Cardiac muscle cell (in vitro differentiated cells and primary cell): ENCODE measurements at places on chromosomes 16 and 17. TPM values are rescaled to one million over a fixed set of nuclear protein-coding genes. Genes with fewer than 3 reads are reported as not detected.
A peak's percentile ranks its signal among the peaks of the same experiment; 100 is the strongest.

Gene FBXW10B
- total RNA-seq, result 1.1 TPM in 1 of 2 replicates, not detected in the other

Gene PIK3R6
- not detected in 2 replicates for total RNA-seq

Gene GNGT2
- total RNA-seq, result not detected in 2 replicates

Gene KRTAP17-1
- total RNA-seq, result not detected in 2 replicates

Gene LHX1
- 4.1 and 5.8 TPM in 2 replicates for total RNA-seq

DNA sequence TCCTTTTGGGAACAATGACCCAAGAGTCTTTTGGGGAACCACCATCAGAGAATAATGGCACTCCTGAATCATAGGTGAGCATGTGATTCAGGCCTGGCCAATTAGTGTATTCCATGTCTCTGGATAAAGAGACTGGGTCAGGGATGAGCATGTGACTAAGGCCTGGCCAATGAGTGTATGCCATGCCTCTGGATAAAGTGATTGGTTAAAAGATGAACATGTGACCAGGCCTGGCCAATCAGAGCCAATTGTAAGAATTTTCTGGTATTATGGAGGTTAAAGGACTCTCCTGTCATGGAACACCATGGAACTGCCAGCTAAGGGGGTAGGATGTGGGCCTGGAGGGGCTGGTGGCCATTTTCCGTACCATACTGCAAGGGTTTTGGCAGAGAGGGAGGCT, 194.3 kb downstream of the C16orf78 start:
- peaks cover 3% of the 10 kb centered on the region for H3K4me1 ChIP-seq
- H3K27ac ChIP-seq, result no peak overlapping the region
- no peak for DNase-seq
- H3K27me3 ChIP-seq, result no peaks in the 10 kb centered on the region
- H3K36me3 ChIP-seq, result no peaks in the 10 kb centered on the region
- no peak overlapping the region for H3K4me3 ChIP-seq

DNA sequence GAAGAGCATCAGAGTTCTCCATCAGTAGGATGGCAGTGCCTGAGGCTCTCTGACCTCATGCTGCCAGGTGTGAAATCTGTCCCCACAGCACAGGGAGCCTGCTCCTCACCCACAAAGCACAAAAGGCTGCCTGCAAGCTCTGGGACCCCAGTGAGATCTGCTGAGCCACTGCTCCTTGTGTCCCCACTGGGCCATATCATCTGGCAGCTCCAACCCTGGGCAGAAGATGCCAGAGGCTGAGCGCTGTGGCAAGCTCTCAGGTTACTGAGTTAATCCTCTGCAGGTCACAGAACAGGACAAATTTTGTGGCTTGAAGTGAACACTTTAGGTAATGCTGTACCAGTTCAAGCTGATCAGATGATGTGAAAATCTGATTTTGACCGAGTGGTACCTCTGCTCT, 26.7 kb upstream of the ERN1 start:
- peaks cover 3% of the 10 kb centered on the region for H3K36me3 ChIP-seq
- no peaks in the 10 kb centered on the region for H3K27me3 ChIP-seq
- peaks cover 31% of the 10 kb centered on the region for H3K4me1 ChIP-seq
- H3K4me3 ChIP-seq, result no peak overlapping the region
- no peak overlapping the region for H3K27ac ChIP-seq

DNA sequence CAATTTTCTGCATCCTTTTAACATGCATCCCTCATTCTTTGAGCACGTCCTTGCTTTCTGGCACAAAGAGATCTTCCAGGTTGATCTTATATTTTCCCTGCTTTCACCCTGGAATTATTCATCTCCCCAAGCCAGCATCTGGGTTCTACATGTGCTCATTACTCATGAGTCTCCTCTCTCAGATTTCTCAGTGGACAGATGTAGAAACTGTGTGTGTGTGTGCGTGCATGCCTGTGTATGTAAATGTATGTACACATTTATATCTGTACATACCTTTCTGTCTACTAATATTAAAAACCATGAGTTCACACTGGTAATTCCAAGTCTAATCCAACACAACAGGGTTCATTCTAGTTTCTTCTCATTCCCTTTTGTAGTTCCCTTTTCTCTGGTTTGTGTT, 41.9 kb upstream of the NSRP1 start:
- H3K27ac ChIP-seq, result no peak overlapping the region
- no peak for DNase-seq
- H3K36me3 ChIP-seq, result no peaks in the 10 kb centered on the region

GRCh38 chr16:90020260-90020837, 1.1 kb upstream of the DBNDD1 start:
- no peak overlapping the region for H3K27ac ChIP-seq
- H3K4me3 ChIP-seq, result no peak overlapping the region
- H3K4me1 ChIP-seq, result peaks cover 11% of the 10 kb centered on the region
- no peaks in the 10 kb centered on the region for H3K36me3 ChIP-seq
- H3K27me3 ChIP-seq, result peaks cover 38% of the 10 kb centered on the region

- H3K27me3 ChIP-seq, result no peaks in the 10 kb centered on the region
- no peak overlapping the region for H3K27ac ChIP-seq
- H3K4me3 ChIP-seq, result no peak overlapping the region
Measured at GRCh38 chr16:86322806-86323205, 187.5 kb upstream of the FOXF1 start.

GRCh38 chr16:73142053-73142854, 94.3 kb upstream of the ZFHX3 start:
- no peaks in the 10 kb centered on the region for H3K27me3 ChIP-seq
- H3K36me3 ChIP-seq, result no peaks in the 10 kb centered on the region
- DNase-seq, result no peak
- no peaks in the 10 kb centered on the region for H3K4me1 ChIP-seq
- H3K27ac ChIP-seq, result no peak overlapping the region

DNA sequence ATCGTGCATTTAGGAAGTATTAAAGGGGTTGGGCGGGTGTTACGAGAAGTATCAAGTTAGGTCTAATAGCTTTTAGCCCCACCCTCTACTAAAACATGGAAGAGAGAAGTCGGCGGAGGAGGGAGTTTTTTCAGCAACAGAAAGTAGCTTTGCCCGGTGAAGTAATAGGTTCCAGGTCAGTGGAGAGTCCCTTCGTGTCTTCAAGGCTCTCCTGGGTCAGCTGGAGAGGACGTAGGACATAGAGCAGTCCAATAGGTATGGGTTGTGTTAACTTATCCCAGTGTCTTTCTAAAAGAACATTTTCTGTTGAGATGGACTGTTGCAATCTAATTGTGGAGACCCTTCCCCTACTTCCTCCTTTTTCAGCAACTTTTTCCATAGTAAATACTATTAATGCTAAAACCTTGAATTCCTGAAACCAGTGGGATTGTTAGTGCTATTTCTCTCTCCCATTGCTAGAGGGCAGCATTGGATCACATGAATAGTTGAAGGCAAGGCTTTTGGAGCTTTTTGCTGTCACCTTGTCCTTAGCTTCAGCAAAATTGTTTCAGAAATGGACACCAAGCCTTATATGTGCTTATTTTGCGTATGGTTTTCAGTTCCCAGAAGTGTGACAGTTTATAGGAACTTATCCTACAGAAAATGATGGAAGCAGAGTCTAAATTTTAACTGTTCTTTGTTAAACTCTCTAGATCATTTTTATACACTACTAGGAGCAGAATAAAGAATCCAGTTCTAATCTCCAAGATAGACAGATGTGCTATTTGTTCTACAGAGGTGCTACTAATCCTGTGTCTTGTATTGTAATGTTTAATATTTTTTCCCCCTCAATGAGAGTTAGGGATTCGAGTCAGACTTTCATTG, 38.4 kb downstream of the UTP18 start:
- H3K4me1 ChIP-seq, result no peaks in the 10 kb centered on the region
- DNase-seq, result peak; percentile 61
- peaks cover 2% of the 10 kb centered on the region for H3K36me3 ChIP-seq
- no peak overlapping the region for H3K4me3 ChIP-seq

GRCh38 chr17:47973541-47973940, 2.6 kb downstream of the CDK5RAP3 start:
- DNase-seq, result no peak
- no peaks in the 10 kb centered on the region for H3K27me3 ChIP-seq
- H3K36me3 ChIP-seq, result peaks cover 14% of the 10 kb centered on the region
- H3K27ac ChIP-seq, result no peak overlapping the region

DNA sequence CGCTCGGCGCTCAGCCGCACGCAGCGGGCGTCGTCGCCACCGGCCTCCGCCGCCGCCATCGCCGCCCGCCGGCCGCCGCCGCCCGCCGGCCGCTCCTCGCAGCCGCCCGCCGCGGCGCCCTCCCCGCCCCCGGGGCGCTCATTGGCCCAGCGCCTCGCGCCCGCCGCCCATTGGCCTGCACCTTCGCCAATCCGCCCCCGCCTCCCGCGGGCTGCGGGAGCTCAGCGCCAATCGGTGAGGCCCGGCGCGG, at the start of gene PGP:
Gene PGP, minus strand, starts transcription at position 122 of the 250 bp plus-strand sequence. Its CDS starts 63 bp downstream, at position 59.
- H3K27ac ChIP-seq, result peak within 1 kb of the TSS; percentile 93
- H3K4me3 ChIP-seq, result peak within 1 kb of the TSS; percentile 94
- no peak for DNase-seq
- H3K4me1 ChIP-seq, result peaks cover 22% of the 10 kb centered on the region

- no peaks in the 10 kb centered on the region for H3K4me1 ChIP-seq
- no peak overlapping the region for H3K27ac ChIP-seq
- no peak for DNase-seq
- H3K36me3 ChIP-seq, result peaks cover 64% of the 10 kb centered on the region
- no peaks in the 10 kb centered on the region for H3K27me3 ChIP-seq
Measured at GRCh38 chr16:69672998-69673713, 53.2 kb downstream of the NQO1 start.

DNA sequence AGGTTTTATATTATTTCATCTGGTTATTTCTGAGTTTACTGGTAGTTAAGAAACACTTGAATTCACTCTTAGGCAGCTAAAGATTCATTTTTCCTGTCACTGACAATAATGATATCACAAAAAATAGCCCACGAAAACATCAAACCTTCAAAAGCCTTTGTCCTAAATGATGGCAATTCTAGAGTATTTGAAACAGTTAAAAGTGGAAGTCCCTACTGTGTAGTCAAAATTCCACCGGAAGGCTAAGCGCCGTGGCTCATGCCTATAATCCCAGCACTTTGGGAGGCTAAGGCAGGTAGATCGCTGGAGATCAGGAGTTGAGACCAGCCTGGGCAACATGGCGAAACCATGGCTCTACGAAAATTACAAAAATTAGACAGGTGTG, 103.5 kb downstream of the HIC1 start:
- no peaks in the 10 kb centered on the region for H3K27me3 ChIP-seq
- H3K4me3 ChIP-seq, result no peak overlapping the region
- H3K4me1 ChIP-seq, result no peaks in the 10 kb centered on the region
- no peak overlapping the region for H3K27ac ChIP-seq

DNA sequence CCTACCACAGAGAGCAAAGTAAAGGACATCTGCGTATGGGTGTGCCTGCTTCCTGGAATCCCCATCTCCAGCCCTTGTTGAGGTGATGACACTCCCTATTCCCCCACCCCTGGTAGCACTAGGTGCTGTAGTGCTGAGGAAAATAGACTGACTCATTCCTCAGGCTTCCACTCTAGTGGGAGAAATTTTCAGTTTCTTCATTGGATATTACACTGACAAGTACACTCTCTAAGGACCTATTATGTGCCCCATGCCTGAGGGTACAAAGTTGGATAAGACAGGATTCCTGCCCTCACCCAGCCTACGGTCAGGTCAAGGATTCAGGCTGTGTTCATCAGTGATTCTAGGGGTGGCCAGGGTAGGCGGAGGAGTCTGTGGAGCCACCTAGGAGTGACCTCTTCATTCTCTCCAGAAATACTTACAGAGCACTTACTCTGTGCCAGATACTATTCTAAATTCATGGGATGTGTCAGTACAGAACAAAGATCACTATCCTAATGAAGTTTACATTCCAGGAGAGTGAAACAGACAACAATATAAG, 4.5 kb upstream of the ZC3H7A start:
- no peaks in the 10 kb centered on the region for H3K36me3 ChIP-seq
- H3K27me3 ChIP-seq, result no peaks in the 10 kb centered on the region
- H3K27ac ChIP-seq, result peak overlapping the region; percentile 21
- DNase-seq, result no peak
- peaks cover 13% of the 10 kb centered on the region for H3K4me1 ChIP-seq

DNA sequence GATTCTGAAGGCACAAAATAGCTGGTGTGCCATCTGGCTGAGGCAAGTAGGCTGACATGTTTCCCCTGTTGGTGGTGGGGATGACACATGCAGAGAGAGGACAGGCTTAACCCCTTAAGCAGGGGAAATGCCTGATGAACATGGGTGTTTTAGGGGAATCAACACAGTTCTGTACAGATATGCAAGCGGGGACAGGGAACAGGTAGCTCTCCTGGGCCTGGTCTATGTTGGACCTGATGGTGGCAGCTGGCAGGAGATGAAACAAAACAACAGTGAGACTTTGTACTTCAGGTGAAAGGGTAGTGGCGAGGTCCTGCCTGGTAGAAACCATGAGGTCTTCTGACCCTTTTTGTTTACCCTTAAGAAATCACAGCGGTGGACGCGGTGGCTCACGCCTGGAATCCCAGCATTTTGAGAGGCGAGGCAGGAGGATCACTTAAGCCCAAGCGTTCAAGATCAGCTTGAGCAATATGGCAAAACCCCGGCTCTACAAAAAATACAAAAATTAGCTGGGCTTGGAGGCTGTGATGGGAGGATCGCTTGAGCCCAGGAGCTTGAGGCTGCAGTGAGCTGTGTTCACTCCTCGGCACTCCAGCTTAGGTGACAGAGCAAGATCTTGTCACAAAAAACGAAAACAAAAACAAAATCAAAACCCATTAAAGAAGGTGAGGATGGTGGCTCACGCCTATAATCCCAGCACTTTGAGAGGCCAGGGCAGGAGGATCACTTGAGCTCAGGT, 10.5 kb downstream of the OR1F1 start:
- DNase-seq, result no peak
- no peaks in the 10 kb centered on the region for H3K36me3 ChIP-seq
- no peaks in the 10 kb centered on the region for H3K4me1 ChIP-seq
- no peak overlapping the region for H3K4me3 ChIP-seq

- DNase-seq, result peak; percentile 58
- H3K36me3 ChIP-seq, result no peaks in the 10 kb centered on the region
- H3K27ac ChIP-seq, result no peak within 1 kb of the TSS
- no peaks in the 10 kb centered on the region for H3K27me3 ChIP-seq
Measured at GRCh38 chr16:19884611-19885450, at the start of gene GPRC5B. Gene GPRC5B, minus strand, starts transcription at chr16:19884848. Its CDS starts 12,003 bp downstream, at chr16:19872845.

DNA sequence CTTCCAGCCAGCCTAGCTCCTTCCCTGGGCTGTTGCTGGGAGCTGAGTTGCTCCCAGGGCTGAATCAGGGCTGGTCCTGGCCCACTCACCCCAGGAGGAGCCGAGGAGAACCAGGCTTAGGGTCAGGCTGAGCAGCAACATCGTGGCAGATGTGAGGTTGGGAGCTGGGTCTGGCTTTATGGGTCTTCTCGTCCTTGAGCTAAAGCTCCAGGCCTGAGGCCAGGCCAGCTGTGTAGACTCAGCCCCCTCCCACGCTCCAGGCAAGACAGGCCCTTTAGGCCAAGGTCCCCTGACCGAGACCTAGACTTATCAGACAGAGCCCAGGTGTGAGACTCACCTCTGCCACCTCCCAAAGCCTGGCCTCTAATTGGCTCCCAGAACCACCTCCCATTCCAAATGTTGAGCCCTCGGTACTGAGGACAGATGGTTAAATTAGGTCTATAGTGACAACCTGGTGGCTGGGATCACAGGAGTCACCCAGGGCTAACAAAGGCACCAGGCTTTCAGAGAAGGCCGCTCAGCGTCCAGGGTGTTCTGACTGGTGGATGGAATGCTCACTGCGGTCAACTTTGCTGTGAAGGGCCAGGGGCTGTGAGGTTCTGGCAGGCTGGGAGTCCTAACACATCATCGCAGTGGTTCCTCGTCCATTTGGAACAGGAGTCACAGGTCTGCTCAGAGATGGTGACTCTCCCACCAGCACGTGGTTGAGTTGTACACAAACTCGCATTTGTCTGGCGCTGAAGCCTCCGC, at the start of gene CTRL:
Gene CTRL, minus strand, starts transcription at position 151 of the 750 bp plus-strand sequence. Its CDS starts 10 bp downstream, at position 141.
- no peaks in the 10 kb centered on the region for H3K27me3 ChIP-seq
- no peak for DNase-seq
- peaks cover 11% of the 10 kb centered on the region for H3K36me3 ChIP-seq
- H3K27ac ChIP-seq, result no peak within 1 kb of the TSS
- H3K4me1 ChIP-seq, result peaks cover 6% of the 10 kb centered on the region
